ENCODE measurements at places on chromosomes 3 and 15.

DNA sequence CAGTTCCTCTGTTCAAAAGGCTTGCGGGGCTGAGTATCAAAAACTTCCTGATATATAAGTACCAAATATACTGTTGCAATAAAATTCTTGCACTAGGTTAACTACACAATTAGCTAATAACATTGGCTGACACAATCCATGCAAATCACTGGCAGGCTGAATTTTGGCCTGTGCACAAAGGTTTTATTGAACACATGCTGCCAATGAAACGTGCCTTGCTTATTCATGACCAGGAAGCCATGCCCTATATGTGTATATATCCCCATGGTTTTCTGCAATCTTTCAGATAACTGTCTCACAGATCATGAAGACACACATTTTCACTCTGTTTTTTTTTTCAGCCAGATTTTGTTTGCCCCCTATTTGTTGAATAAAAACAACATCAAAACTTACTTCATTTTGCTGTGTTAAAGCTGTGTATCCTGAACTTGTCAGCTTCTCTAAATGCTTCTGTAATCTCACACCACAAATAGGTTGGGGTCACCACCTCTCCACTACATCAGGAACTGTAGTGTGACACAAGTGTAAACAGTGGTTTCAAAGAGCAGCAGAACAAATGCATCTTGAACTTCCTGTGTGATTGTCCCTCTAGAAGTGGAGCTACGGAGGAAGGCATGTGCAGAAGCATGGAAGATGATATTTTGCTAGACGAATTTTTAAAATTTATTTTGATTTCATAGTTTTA is 920.7 kb upstream of the NR2F2 start:
- DNase-seq = no peak

DNA sequence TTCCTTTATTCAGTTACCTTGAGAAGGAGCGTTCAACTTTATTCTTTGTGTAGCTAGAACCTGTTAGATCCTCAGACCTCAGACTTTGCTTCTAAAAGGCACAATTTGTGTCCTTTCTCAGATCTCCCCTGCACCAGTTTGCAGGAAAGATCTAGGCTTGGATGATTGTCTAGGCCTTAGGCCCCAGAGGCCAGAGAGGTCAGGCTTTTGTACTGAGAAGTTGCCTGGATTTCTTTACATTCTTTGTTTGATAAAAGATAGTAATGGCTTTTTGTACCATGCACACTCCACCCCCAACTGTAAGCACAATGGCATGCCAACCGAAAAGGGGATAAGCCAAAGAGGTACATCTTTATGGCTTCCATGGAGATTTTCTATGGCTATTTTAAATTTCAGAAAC is 719.6 kb upstream of the NR2F2 start:
- DNase-seq = no peak

- DNase-seq = no peak
Observed at GRCh38 chr3:69932501-69932900, 67.0 kb upstream of the SAMMSON start.

GRCh38 chr15:99476413-99477222 is 89.2 kb upstream of the MEF2A start:
- peak; percentile 98 for DNase-seq

DNA sequence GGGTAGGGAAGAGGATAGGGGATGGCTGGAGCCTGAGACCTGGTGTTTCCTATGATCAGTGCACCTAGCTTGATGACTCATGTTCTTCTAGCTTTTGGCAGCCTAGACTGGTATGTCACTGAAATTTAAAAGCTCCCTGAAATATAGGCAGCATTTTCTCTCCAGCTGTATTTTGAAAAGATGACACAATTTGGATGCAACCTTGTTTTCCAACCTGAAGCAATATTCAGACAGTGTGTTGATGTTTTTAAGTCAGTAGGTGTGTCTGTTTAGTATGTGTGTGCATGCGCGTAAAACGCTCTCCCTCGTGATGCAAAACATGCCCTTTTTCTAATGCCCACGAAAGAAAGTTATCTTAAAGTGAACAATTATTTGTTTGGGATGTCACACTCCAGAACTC is 58.5 kb downstream of the RPL22L1 start:
- DNase-seq = peak; percentile 51

DNA sequence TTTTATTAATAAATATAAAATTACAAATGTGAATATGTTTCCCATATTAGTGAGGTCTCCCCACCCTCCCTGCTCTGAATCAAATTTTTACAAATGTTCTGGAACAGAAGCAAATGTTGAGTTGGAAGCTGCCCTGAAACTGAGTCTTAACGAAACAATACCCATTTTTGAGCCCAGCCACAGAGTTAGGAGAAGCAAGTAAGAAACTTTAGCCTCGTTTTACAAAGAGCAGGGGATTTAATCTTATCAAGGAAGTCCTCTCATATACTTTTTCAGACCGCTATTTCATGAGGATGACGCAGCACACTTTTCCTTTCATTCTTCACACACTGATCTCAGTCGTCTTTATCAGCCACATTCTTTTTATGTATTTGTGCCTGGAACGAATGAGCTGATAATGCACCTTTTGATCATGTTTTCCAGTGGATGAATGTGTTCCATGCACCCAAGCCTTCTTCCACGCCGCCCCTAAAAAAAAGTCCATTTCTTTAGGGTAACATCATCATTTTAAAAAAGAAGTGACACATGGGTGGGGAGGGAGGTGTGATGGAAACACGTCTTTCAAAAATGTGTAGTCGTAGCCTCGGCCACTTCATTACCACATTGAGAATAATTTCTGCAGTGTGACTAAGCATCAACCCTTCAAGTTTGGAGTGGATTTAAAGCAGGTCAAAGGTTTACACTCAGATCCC is 48.1 kb downstream of the SETMAR start:
- DNase-seq = peak; percentile 51

GRCh38 chr3:186825872-186826409 is 16.6 kb upstream of the ADIPOQ start:
- no peak for DNase-seq
